ENCODE measurements at places on chromosomes 4 and X.

DNA sequence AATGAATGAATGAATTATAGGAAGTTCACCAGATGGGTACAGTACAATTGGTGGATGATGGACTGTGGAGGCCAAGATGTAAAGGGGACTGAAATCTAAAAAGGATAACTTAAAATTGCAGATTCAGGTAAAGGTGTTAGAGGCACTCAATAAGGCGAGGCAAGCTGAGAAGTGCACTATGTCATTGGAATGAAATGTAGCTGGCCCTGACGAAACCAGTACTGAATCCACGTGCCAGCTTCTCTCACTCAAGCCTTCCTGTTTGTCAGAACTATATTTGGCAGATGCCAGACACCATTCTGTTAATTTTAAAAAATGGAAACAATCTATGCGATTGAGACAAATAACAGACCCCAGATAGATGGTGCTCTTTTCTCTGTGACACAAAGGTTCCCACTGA is 1039.1 kb upstream of the TENM3 start:
- no peak for DNase-seq

DNA sequence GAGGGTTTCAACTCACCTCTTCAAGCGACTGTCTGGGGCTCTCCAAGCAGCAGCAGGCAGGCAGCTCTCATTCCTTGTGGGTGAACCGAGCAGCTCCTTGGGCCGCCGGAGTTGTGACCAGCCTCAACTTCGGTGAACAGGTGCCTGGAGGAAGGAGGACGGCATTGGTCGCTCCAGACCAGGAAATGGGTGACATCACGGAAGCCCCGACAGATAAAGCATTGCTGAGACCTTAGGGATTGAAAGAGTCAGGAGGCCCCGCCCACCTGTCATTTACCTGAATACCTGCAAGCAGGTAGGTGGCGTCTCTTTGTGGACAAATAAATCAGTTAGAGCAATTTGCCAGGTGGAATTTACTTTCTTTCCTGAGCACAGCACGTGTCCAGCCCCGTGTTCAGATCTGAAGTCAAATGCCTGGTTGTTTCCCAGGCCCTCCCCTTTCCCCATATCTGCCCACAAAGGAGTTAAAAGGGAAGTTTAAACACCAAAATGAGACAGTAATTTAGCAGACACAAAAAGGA is at the start of gene LNX1:
Gene LNX1, minus strand, starts transcription at position 115 of the 521 bp plus-strand sequence. CDS start 17,484 bp downstream, outside the sequence.
- no peak for DNase-seq

DNA sequence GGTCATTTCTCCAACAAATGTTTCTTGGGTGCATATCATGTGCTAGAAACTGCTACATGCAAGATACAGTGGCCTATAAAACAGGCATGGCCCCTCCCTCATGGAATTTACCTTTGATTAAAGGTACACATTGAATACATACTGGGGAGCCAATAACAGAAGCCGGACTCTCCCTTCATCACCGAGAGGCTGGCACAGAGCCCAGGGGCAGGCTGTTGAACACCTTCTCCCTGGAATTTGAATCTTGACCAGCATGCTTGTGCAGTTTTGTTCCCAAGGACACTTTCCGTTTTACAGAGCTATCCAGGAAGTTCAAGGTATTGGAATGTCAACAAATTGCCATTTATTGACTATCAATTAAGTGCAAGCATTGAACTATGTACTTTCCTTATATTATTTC is 33.2 kb downstream of the PPARGC1A start:
- DNase-seq, result no peak

DNA sequence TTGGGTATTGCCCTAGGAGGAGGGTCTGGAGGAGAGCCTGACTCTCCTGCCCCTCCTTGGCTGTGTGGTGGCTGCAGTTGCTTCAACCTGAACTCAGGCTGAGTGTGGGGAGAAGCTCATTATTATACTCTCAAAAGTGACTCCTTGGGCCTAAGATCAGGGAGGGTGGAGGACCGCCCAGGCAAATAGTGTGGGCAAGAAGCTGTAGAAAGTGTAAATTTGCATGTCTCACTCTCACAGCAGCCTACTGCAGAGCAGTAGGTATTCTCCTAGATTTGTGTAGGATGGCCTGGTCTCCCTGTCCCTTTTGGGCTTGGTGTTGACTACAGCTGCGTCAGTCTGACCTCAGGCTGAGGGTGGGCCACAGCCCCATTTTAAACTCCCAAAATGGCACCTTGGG is 156.1 kb downstream of the ZNF330 start:
- no peak for DNase-seq

DNA sequence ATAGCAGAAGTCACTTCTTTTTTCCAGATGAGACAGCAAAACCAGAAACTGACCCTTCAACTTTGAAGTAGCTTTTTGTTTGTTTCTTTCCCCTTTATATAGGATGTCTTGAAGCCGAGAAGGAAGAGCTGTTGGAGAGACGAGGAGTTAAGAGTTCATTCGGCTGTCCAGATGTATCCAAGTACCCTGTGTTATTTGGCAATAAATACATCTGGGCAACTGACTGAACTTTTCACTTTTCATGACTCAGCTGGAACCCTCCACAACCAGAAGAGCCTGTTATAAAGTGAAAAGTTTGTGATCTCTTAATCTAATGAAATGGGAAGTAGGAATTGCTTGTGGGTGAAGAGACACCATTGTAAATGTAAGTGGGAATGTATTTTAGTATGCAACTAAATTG is 131.2 kb downstream of the HTR2C start:
- DNase-seq, result no peak

- peak; percentile 59 for DNase-seq
These were observed 4.0 kb upstream of the ZFX start for GRCh38 chrX:24145303-24146186.

DNA sequence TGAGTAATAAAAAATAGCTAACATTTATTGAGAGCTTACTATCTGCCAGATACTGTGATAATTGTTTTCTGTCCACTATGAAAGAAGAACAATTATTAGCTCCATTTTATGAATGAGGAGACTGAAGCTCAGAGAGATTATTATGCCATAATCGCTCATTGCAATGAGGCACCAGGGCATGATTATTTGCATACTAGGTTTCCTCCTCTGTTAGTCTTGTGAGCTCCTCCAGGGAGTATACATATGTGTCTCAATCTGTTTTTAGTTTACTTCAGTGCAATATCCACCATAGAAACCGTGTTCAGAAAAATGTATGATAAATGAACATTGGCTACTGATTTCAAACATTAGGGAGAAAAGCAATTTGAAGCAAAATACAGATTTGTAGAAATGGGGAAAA is 139.4 kb upstream of the OTUD4 start:
- no peak for DNase-seq

GRCh38 chr4:141331534-141332358 is 111.1 kb downstream of the ZNF330 start:
- no peak for DNase-seq

GRCh38 chrX:100435726-100436125 is 25.7 kb upstream of the PCDH19 start:
- DNase-seq, result no peak

GRCh38 chr4:176718881-176719280 is 73.8 kb downstream of the VEGFC start:
- DNase-seq, result no peak

DNA sequence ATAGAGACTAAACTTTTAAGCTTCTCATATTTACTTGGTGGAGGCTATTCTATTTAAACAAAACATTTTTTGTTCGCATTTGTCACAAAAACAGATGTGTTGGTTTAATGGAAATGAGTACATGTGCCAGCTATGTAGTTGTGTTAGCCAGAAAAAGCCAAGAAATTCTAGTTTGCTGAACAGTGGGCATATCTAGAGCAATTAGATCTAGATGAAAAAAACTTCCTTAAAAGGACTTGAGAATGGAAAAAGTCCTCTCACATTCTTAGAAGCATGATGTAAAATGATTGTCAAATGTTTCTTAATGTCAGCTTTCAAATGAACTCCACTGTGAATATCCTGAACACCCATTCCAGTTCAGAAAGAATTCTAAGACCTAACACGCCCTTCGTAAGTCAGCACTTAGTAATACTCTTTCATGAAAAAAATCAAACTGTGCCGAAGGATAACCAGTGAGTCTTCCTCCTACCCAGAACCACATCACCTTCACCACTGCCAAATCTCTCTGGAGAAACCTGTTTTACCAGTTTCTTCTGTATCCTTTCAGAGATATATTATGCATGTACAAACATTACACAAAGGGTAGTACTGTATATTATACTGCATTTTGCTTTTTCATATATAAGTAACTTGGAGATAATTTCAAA is 28.2 kb downstream of the PHKA1 start:
- no peak for DNase-seq

DNA sequence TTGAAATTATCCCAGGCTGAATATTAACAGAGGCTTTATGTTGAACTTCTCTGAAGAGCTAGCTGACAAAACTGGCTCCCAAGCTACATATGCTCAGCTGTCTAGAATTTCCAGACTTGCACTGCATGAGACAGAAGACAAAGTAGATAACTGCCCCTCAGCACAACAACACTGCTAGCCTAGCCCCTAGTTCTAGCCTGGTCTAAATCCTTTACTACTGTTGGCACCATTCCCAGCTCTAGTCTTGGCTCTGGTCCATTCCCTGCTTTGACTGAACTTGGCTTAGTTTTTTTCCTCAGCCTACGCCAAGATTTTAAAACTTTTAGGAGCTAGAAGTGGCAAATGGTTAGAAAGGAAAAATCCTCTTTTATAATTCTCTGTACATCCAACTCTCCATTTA is 7.6 kb upstream of the OPHN1 start:
- DNase-seq, result no peak

- no peak for DNase-seq
These were observed 105.5 kb upstream of the OTUD4 start for GRCh38 chr4:145285928-145286327.

- DNase-seq, result no peak
These were observed 244.5 kb upstream of the PITX2 start for GRCh38 chr4:110867251-110867960.

GRCh38 chr4:115090483-115091075 is 22.8 kb downstream of the NDST4 start:
- DNase-seq, result no peak

- DNase-seq, result no peak
These were observed 1.8 kb downstream of the CASP3 start for GRCh38 chr4:184647266-184648053.

- DNase-seq, result no peak
These were observed 159.7 kb upstream of the ATP6AP2 start for GRCh38 chrX:40420899-40421729.

DNA sequence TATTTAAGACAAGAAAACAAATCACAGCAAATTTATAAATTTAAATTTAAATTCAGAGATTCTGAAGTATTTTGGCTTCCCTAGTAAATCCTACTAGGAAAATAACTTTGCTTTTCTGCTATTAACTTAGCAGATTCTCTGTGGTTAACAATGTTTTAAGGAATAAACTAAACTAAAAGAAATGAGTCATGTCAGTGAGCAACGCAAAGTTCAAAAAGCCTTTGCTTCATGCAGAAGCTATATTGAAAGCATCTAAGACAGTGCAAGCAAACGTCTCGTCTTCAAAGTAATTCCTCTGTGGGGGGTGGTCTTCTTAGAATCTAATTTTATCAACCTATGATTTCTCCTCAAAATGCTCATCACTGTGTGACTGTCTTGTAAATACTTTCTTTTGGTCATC is 30.1 kb downstream of the GABRB1 start:
- DNase-seq, result no peak

- DNase-seq, result no peak
These were observed 52.0 kb upstream of the CCDC160 start for GRCh38 chrX:134184936-134185335.

DNA sequence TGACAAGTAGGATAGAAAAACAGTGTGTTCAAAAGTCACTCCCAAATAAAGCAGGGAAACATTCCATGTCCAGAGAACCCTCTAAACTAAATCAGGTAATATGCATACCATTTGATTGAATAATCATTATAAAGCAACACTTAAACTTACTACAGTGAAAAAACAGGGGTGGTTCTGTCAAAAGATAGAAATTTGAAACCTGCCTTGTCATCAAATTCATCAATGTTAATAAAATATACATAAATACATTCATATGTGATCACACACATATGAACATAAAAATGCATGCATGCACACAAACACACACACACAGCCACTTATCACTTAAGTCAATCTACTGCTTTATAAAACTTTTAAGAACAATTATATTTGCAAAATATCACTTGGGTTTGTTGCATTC is 485.8 kb upstream of the TECRL start:
- DNase-seq, result no peak

DNA sequence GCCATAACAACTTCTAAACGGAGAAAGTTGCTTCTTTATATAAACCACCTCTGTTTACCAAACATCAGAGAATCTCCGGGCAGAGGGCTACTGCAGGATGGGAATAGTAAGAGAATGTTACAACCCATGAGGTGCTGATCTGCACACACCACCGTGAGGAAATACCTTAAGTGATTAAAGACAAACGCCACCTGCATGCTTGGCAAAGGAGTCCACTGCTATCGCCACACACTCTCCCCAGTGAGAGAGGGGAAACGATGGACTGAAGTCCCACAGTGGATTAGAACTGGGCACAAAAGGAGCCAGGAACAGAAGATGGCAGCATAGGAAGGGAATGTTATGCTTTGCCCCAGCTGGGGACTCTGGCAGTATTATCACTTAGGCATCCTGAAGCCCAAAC is 15.6 kb downstream of the MAML3 start:
- no peak for DNase-seq

DNA sequence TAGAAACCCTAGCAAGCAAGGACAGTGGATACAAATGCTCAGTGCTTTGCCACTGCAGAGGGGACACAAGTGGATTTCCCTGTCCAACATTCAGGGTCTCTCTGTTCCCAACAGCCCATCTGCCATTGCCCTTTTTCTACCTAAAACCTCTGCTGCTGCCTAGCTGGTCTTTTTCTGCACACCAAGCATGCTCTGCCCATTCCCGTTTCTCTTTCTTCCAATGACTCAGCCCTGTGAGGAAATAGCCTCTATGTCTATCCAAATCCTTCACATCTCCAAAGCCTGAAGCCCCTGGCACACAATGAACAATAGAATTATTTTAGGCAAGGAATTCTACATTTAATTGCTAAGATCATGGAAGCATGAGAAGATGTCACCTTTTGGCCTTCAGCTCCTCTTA is 5.7 kb upstream of the AMELX start:
- no peak for DNase-seq

GRCh38 chr4:61462451-61463326 is 262.6 kb downstream of the ADGRL3 start:
- DNase-seq, result no peak

DNA sequence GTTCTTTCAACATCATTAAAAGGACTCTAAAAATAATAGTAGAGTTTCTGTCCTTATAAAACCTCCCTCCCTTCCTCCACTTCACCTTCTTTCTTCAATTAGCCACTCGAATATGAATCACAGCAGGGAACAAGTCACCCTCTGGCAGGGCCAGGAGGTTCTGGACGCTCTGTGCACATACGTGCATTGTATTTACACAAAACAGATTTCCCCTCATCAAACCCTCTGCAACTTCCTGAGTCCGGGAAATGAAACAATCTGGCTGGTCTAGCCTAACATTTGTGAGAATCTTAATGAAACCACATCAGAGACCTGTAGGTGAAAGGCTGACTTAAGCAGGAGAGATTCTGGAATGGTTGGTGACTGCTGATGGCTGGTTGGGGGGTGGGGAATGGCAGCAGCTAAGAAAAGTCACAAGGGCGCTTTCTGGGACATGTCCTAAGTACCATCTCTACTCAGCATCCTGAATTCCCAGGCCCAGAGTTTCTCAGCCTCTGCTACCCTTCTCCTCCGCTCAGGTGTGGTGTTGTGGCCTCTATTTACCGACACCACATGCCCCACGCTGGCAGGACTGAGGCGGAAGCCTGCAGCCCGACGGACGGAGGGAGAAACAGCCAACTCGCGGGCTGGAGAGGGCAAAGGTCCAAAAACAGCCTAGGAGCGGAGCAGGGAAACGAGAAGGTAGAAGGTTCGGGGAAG is 1.0 kb downstream of the ZDHHC9 start:
- no peak for DNase-seq

- no peak for DNase-seq
These were observed 79.8 kb downstream of the NYX start for GRCh38 chrX:41526925-41527324.

GRCh38 chrX:109987884-109988283 is 15.0 kb upstream of the TMEM164 start:
- DNase-seq, result no peak

Data from GM04503 (cell line).